K562 (cell line): ENCODE measurements at places on chromosomes 6 and 20. TPM values are rescaled to one million over a fixed set of nuclear protein-coding genes. Genes with fewer than 3 reads are reported as not detected.

The ZC3H12D gene
- 0.04 and 0.05 TPM in 2 replicates for polyA plus RNA-seq

The OR2H2 gene
- not detected in 2 replicates for polyA plus RNA-seq

The CLVS2 gene
- 0.03 TPM in 1 of 2 replicates, not detected in the other for polyA plus RNA-seq

The AHCY gene
- polyA plus RNA-seq, result 211 and 237 TPM in 2 replicates

The PTCRA gene
- polyA plus RNA-seq, result 0.21 TPM in 1 of 2 replicates, not detected in the other

The PRRT1 gene
- polyA plus RNA-seq, result 2.1 and 2.8 TPM in 2 replicates

The PARD6B gene
- 2.5 and 2.6 TPM in 2 replicates for polyA plus RNA-seq

The ZMYND8 gene
- 63.9 and 79.5 TPM in 2 replicates for polyA plus RNA-seq

The TMEM217 gene
- 2.8 and 3.5 TPM in 2 replicates for polyA plus RNA-seq

The RNF39 gene
- polyA plus RNA-seq, result not detected in 2 replicates

The CDH26 gene
- polyA plus RNA-seq, result 0.12 and 0.13 TPM in 2 replicates

DNA sequence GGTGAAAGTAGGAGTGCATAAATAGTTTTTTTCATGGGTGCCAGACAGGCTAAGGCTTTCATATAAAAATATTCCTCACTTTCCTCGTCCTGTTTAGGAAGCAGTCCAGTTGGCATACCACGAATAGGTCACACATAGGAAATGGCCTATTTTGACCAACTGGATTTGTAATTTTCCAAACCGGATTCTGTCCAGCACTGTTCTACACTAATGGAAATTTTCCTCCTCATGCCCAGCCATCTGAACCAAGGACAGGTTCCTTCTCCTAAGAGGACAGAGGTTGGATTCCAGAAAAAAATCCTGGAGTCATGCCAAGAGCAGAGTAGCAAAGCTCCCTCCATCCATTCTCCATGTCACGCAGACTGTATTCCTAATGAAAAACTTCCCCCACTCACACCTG is 43.1 kb downstream of the PANK2 start:
- no peak for DNase-seq

GRCh38 chr6:47376930-47377329 is 67.2 kb upstream of the TNFRSF21 start:
- DNase-seq, result no peak

GRCh38 chr20:48597521-48598302 is 230.1 kb downstream of the PREX1 start:
- DNase-seq, result no peak

DNA sequence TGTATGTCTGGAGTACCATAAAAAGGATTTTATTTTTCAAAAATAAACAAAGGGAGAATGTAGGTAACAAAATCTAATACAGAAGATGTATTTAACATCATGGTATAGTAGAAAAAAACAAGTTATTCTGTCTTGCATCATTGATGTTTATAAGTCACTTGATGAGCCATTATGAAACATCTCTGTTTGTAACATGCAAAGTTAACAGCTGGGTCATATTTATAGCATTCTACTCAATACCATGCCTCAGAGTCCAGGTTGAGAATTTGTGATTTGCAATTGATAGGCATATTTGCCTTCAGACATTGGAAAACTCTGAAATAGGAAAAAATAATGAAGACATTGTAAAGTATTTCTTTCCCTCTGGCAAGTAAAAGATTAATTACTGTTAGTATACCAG is 52.3 kb upstream of the IL20RA start:
- DNase-seq, result no peak

- no peak for DNase-seq
These were observed 327.5 kb downstream of the SYNE1 start for GRCh38 chr6:152309648-152310047.

DNA sequence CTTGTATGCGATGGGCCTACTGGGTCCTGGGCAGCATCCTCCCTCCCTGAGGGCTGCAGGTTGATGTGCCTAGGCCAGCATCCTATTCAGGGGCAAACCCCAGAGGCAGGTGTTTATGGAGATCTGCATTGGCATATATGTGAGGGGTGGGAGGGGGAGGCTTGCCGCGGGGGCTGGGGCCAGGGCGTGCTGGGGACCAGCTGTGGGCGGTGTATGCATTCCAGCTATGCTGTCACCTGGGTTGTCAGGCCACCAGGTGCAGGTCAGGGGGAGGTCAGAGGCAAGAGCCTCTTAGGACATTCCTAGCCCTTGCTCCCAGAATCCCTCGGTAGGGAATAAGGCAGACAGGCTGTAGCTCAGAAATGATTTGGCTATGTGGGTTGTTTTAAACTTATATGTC is 11.9 kb downstream of the FOXA2 start:
- no peak for DNase-seq

GRCh38 chr6:154800338-154800737 is 67.1 kb downstream of the SCAF8 start:
- DNase-seq, result no peak

DNA sequence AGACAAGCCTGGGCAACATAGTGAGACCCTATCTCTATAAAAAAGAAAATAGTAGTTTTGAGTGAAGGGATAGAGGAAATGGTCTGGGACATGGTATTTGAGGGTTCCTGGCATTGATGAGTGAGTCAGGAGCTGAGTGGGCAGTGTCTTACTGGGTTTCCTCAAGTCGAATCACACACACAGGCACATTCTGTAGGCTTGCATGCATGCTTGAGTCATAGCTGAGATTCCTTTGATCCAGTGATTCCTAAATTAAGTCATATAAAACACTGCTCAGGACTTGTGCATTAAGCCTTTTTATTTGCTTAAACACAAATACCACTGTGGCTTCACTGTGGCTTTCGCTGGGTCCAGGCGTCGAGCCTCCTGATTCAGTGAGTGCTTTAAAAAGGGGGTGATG is 71.8 kb upstream of the TMEM181 start:
- DNase-seq, result no peak

GRCh38 chr6:4564801-4565271 is 211.4 kb upstream of the CDYL start:
- DNase-seq, result no peak

DNA sequence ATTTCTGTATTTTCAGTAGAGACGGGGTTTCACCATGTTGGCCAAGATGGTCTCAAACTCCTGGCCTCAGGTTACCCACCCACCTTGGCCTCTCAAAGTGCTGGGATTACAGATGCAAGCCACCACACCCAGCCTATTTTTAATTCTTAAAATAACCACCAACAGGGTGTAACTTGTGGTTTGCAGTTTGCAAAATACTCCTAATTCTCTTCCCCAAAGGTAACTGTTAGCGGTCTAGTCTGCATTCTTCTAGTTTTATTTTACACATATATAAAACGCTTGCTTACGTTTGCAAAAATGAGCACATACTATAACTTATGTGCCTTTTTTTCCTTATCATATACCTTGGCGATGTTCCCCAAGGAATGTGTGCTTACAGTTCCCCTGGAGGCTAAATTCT is 25.6 kb upstream of the CHMP4B start:
- no peak for DNase-seq

DNA sequence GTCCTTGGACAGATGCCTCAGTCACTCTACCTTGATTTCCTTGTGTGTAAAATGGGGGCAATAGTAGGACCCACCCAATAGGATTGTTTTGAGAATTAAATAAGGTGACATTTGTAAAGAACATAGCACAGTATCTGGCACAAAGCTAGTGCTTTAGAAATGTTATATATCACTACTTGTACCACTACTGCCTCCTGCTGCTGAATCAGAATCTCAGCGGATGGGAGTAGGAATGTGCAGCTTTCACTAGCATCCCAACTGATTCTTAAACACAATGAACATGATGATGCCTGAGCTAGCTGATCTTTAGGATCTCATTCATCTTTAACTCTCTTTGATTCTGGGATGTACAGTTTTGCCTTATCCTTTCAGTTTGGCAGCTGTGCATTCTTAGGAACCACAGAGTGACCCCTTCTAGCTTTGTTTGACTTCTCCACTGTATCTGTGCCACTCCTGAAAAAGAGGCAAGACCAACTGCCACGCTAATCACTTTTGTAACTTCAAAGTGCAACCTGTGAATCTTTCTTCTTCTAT is 7.2 kb downstream of the PBOV1 start:
- no peak for DNase-seq

DNA sequence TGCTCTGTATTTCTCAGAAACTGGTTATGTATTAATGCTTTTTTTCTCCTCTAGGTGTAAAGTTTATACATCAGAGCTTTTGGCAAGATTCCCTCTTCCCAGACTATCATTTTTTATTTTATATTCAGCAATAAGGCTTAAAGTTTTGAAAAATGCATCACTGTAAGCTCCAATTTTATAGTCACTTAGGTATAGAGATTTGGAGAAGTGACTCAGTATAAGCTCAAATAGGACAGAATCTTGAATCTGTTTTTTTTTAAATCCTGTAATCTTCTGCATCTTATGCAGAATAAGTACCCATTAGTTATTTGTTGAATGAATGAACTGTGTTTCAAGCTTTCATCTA is 1.0 kb downstream of the NCOA7 start:
- no peak for DNase-seq

DNA sequence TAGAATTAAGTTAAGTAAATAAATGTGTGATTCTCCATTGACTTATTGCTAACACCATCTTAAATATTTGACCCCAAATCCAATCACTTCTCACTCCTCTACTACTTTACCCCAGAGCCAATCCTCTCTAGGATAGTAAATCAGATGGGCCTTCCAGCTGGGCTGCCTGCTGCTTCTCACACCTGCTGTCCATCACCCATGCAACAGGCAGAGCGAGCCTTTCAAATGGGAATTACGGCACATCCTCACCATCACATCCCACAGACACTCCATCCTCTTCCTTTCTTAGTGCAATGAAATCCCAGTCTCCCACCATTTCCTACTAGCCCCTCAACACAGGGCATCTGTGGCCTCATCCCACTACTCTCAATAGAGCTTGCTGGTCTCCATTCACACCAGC is 34.0 kb downstream of the HLA-F start:
- DNase-seq, result no peak

- DNase-seq, result no peak
These were observed 177.2 kb upstream of the ASCC3 start for GRCh38 chr6:101058296-101058695.

GRCh38 chr20:61775423-61775822 is 290.3 kb downstream of the TAF4 start:
- DNase-seq, result no peak

DNA sequence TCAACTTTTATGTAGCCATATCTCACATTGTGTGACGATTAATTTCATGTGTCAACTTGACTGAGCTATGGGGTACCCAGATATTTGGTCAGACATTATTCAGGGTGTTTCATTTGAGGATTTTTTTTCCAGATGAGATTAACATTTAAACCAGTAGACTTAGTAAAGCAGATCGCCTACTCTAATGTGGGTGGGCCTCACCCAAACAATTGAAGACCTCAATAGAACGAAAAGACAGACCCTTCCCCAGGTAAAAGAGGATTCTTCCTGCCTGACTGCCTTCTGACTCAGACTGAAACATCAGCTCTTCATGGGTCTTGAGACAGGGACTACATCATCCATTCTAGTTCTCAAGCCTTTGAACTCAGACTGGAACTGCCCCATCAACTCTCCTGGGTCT is 231.7 kb upstream of the SASH1 start:
- no peak for DNase-seq

DNA sequence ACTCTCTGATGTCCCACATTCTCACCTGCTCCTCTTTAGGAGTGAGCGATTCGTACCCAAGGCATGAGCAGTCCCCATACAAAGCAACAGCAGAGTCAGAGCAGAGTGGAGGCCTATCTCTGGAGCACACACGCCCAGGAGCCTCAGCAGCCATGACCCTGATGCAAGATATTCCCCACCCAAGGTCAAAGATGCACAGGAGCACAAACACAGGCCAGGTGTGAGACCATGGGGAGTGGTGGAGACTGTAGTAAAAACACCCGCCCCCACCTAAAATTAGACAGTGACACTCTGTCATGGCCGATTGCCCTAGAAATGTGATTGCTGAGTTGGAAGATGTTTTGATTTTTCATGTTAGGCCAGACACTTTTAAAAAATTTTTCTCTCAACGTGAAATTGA is 21.4 kb downstream of the RRBP1 start:
- peak; percentile 31 for DNase-seq

DNA sequence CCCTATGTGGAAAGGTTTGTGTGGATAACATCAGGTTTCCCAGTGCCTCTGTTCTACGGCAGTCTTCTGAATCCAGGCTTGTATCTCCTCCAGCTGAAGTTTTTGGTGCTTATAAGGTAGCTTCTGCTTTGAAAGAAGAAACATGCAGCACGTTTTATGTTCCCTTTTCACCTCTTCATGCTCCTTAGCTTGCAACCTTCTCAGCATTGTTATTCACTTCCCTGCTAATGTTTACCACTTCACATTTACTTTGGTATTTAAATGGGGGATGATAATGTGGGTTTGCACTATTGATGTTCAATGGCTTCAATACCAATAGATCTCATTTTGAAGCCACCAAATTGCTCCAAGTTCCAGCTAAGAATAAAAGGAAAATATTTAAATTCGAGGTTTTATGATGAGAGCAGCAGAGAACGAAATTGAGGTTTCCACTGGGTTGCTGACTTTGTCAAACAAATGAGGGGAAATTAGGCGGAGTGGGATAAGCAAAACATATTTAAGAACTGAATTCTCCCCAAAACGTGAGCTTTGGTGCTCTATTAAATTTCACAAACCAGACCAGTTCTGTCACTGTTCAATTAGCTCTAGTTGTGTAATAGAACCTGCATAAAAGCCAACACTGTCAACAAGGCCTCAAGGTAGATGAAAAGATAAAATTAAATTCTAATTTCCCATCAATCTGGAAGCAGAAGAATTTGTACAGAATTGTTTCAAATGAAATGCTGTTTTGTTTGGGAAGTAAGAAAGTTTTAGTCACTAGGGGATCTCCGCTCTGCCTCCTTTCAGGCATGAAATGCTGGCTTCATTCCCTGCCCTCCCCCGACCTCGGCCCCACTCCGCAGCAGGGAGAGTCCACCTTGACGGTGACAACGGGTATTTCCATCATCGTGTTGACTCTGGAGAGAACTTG is 1.4 kb downstream of the IL22RA2 start:
- no peak for DNase-seq

DNA sequence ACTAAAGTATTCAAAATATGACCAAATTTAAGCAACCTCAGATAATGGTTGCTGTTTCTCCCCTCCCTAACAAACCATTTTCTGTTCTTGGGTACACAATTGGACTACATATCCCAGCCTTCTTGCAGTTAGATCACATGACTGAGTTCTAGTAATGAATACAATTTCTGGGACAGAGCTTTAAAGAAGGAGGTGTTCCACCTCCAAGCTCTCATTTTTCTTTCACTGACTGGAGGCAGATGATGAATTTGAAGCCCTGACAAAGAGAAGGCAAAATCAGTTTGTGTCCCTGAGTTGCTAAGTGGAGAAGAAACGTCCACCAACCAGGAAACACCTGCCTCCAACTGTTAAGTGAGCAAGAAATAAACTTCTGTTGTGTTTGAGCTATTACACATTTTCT is 117.2 kb downstream of the LCA5 start:
- no peak for DNase-seq

GRCh38 chr6:37103169-37104039 is 66.5 kb upstream of the PIM1 start:
- DNase-seq, result peak; percentile 98

DNA sequence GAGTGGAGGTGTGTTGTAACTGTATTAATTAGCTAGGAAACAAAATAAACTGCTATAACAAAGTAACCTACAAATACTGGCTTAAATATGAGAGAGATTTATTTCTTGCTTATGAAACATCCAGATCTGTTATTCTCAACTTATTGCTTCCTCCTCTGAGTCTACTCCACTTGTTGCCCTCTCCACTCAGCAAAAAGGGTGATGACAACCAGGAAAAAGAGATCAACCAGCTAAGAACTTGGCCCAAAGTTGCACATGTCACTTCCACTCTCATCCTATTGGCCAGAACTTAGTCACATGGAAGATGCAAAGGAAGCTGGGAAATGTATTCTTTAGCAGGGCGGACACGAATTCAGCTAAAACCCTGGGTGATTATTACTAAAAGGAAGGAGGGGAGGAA is 5.2 kb upstream of the TP53RK start:
- peak; percentile 68 for DNase-seq

- DNase-seq, result peak; percentile 68
These were observed 154.7 kb downstream of the JARID2 start for GRCh38 chr6:15400572-15401004.
